ENCODE measurements at places on chromosomes 16 and 17.

DNA sequence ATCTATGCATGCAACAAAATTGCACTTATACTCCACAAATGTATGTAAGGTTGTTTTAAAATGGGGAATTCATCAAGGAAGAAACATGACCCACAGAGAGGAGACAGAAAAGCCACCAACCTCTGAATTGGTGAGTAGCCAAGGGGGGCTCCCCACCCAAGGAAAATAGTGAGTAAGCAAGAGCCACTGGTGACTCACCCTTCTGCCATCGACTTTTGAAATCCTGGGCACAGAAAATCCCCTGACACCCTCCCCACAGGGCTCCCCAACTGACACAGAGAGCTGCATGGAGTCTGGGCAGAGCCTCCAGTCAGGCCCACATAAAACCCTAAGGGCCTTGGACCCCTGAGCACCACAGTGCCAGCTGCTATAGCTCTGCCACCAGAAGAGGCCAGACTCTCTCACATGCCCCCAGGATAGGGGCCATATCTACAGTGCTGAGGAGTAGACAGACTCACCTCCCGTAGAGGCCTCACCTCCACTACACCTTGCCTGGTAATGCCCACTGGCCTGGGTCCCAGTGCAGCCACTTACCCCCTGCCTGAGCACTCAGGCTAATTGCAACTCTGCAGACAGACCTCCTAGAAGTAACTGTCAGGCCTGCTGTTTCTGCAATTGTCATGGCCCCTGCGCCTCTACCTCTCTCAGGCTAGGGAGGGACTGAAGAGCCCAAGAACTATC, 244.7 kb upstream of the WSB1 start:
- H3K36me3 ChIP-seq = no peaks in the 10 kb centered on the region
- peak; percentile 81 for ATAC-seq
- H3K27me3 ChIP-seq = peaks cover 23% of the 10 kb centered on the region
- H3K27ac ChIP-seq = no peak overlapping the region
- H3K4me3 ChIP-seq = no peak overlapping the region
- H3K4me1 ChIP-seq = no peaks in the 10 kb centered on the region

DNA sequence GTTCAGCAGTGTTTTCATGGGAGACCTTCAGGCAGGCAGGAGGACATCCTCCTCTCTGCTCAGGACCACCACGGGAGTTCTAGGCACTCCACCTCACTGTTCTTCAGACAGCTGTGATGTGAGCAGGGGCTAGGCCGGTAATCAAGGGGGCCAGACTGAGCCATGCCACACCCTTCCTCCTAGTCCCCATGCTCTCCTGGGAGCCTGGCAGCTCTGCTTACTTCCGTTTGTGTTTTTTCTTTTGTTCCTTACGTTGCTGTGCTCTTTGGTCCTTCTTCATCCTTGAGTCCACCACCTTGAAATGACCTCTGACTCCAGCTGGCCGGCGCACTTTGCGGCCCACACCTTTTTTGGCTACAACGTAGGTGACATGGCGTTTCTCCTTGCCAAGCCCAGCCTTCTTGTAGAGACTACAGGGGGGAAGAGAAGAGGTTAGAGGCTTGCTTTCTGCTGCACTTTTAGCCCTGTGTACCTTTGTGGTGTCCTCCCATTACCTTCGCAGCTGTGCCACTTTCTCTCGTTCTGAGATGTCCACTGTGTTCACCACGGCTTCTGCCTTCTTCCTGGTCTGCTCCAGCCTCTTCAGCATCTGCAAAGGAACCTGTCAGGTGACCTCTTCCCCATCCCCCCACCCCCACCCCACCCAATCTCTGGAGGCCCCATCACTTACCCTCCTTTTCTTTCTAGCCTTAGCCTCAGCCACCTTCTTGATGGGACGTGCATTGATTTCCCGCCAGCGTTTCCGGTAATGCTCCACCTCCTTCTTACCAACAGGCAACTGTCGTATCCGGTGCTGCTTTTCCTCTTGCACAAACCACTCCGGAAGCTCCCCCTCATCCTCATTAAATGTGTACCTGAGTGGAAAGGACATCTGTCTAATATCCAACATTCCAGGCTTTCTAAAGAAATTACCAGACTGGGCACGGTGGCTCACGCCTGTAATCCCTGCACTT, 7.4 kb upstream of the PSMC5 start:
- H3K4me1 ChIP-seq = peaks cover 19% of the 10 kb centered on the region
- H3K27me3 ChIP-seq = no peaks in the 10 kb centered on the region
- H3K27ac ChIP-seq = peak overlapping the region; percentile 71
- peak overlapping the region; percentile 38 for H3K4me3 ChIP-seq
- peaks cover 100% of the 10 kb centered on the region for H3K36me3 ChIP-seq
- peak; percentile 36 for ATAC-seq

DNA sequence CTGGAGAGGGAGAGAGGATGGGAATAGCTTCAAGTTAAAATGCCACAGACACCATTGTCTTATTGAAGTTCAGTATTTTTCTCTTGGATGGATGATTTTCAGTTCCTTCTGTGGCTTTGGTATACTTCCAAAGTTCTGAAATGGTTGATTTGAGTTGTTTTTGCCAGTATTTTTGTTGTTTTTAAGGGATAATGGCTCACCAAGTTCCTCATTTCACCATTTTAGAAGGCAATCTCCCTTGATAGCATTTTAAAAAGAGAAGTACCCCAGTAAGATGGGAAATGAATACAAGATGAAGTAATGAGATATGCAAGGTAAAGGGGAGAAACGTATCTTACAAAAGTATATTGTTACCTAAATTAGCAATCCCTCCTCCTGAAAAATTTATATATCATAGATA, 18.5 kb upstream of the SPDYE4 start:
- H3K4me3 ChIP-seq = no peak overlapping the region
- H3K36me3 ChIP-seq = no peaks in the 10 kb centered on the region
- peaks cover 23% of the 10 kb centered on the region for H3K27me3 ChIP-seq
- no peak for ATAC-seq

DNA sequence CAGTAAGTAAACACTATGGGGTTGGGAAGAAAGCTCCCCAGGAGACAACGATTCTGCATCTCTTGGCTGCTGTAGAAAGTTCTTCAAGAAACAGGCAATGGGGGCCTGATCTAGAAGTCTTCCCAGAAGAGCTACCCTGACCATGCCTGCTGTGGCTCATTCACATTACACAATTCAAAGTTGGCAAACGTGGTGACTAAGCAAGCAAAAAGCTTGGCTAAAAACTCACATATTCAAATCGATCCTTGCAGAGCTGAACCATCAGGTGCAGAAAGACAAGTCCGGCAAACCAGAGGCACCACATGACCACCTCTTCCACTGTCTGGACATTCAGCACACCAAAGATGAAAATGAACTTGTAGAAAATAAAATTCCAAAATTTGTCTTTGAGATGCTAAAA, 16.1 kb downstream of the AMFR start:
- ATAC-seq = no peak
- H3K27me3 ChIP-seq = no peaks in the 10 kb centered on the region
- H3K36me3 ChIP-seq = peaks cover 86% of the 10 kb centered on the region
- H3K4me3 ChIP-seq = no peak overlapping the region
- H3K27ac ChIP-seq = peak overlapping the region; percentile 18

DNA sequence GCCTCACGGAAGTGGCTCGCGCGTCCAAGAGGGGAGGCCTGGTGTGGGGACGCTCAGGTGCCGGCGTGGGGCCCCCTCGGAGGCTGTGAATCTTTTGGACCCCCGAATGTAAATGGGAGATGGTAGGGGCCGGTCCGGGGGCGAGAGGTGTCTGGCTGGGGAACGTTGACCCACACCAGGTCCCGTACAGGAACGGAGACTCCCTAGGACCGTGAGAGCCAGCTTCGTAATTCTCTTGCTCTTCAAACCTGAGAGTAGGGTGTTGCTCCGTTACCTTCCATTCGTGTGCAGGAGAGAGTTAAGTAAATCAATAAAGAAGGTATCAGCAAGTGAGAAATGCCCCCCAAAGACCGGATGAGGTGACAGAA, 481 bp downstream of the LYRM1 start:
- peak overlapping the region; percentile 98 for H3K27ac ChIP-seq
- peaks cover 62% of the 10 kb centered on the region for H3K4me1 ChIP-seq
- H3K36me3 ChIP-seq = peaks cover 59% of the 10 kb centered on the region
- H3K4me3 ChIP-seq = peak overlapping the region; percentile 88
- H3K27me3 ChIP-seq = no peaks in the 10 kb centered on the region

GRCh38 chr16:70526403-70526802, 2.8 kb downstream of the SF3B3 start:
- peaks cover 84% of the 10 kb centered on the region for H3K36me3 ChIP-seq
- no peaks in the 10 kb centered on the region for H3K27me3 ChIP-seq
- peak overlapping the region; percentile 100 for H3K4me3 ChIP-seq
- ATAC-seq = no peak

DNA sequence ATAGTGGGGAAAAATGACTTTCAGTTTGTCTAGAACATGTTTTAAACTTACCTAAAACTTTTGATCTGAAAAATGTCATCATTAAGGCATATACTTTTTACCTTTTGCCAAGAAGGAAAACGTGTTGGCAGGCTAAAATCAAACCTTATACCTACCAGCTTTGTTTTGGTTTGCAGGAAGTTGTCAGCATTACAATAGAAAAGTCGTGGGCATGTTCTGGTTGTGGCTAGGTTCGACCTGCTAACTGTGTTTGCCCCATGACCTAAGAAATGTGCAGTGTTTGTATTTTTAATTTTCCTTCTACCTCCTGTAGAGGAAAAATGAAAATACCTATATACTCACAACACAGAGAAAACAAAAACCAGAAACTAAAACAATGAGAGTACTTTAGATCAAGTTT, 13.0 kb downstream of the SKAP1 start:
- H3K36me3 ChIP-seq = peaks cover 47% of the 10 kb centered on the region
- peak; percentile 42 for ATAC-seq
- peak overlapping the region; percentile 87 for H3K27ac ChIP-seq
- H3K27me3 ChIP-seq = no peaks in the 10 kb centered on the region
- H3K4me1 ChIP-seq = peaks cover 52% of the 10 kb centered on the region

GRCh38 chr16:24493821-24494220, 45.5 kb upstream of the RBBP6 start:
- no peaks in the 10 kb centered on the region for H3K4me1 ChIP-seq

GRCh38 chr16:22139008-22139407, 23.3 kb upstream of the SDR42E2 start:
- no peak overlapping the region for H3K4me3 ChIP-seq
- peaks cover 4% of the 10 kb centered on the region for H3K27me3 ChIP-seq
- no peak overlapping the region for H3K27ac ChIP-seq
- H3K4me1 ChIP-seq = no peaks in the 10 kb centered on the region
- ATAC-seq = no peak

GRCh38 chr16:426115-426905, 861 bp downstream of the RAB11FIP3 start:
- no peaks in the 10 kb centered on the region for H3K27me3 ChIP-seq
- H3K4me3 ChIP-seq = peak overlapping the region; percentile 78
- peaks cover 14% of the 10 kb centered on the region for H3K36me3 ChIP-seq
- peaks cover 22% of the 10 kb centered on the region for H3K4me1 ChIP-seq

GRCh38 chr16:60206516-60206915, 1472.4 kb upstream of the GOT2 start:
- H3K4me3 ChIP-seq = no peak overlapping the region
- H3K27me3 ChIP-seq = no peaks in the 10 kb centered on the region
- no peaks in the 10 kb centered on the region for H3K4me1 ChIP-seq

- H3K27me3 ChIP-seq = no peaks in the 10 kb centered on the region
- no peaks in the 10 kb centered on the region for H3K36me3 ChIP-seq
- peaks cover 16% of the 10 kb centered on the region for H3K4me1 ChIP-seq
- peak; percentile 82 for ATAC-seq
- peak overlapping the region; percentile 13 for H3K27ac ChIP-seq
- H3K4me3 ChIP-seq = peak overlapping the region; percentile 7
Measured at GRCh38 chr16:2846511-2847310, 11.3 kb downstream of the PRSS22 start.

GRCh38 chr17:65855245-65855644, 293.8 kb upstream of the AXIN2 start:
- ATAC-seq = no peak
- no peak overlapping the region for H3K4me3 ChIP-seq
- no peaks in the 10 kb centered on the region for H3K36me3 ChIP-seq
- H3K27me3 ChIP-seq = peaks cover 4% of the 10 kb centered on the region

GRCh38 chr17:65902155-65902554, 289.8 kb downstream of the CEP112 start:
- H3K27ac ChIP-seq = no peak overlapping the region
- H3K36me3 ChIP-seq = no peaks in the 10 kb centered on the region
- ATAC-seq = no peak
- no peaks in the 10 kb centered on the region for H3K27me3 ChIP-seq
- no peaks in the 10 kb centered on the region for H3K4me1 ChIP-seq
- H3K4me3 ChIP-seq = no peak overlapping the region

- H3K36me3 ChIP-seq = no peaks in the 10 kb centered on the region
- H3K4me1 ChIP-seq = no peaks in the 10 kb centered on the region
- no peak overlapping the region for H3K4me3 ChIP-seq
- peaks cover 2% of the 10 kb centered on the region for H3K27me3 ChIP-seq
- H3K27ac ChIP-seq = no peak overlapping the region
Measured at GRCh38 chr16:70692130-70692872, 6.4 kb upstream of the MTSS2 start.

DNA sequence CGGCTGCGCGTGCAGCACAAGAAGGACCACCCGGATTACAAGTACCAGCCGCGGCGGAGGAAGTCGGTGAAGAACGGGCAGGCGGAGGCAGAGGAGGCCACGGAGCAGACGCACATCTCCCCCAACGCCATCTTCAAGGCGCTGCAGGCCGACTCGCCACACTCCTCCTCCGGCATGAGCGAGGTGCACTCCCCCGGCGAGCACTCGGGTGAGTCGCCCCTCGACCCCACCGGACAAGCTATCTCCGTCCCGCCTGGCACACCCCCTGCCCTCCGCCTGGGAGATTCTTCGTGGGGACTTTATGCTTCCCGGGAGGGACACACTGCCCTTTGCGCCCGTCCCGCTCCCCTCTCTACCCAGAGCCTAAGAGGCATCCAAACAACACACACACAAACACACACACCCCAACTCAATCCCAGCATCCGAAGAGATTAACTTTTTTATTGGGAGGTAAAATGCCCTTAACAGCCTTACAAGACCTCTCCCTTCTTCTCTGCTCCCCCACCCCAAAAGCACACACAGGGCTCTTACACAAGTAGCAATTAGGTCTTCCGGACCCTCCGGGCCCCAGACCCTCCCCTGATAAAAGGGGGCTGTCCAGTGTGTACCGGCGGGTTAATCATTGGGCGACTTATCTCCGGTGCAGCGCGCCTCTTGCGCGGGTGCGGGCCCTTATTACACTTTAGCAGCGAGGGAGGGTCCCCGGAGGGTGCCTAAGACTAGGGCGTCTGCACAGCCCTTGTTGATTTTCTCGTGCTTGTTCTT, 2.1 kb downstream of the SOX9 start:
- H3K4me3 ChIP-seq = no peak overlapping the region
- H3K27me3 ChIP-seq = peaks cover 57% of the 10 kb centered on the region
- no peak overlapping the region for H3K27ac ChIP-seq
- H3K36me3 ChIP-seq = no peaks in the 10 kb centered on the region
- ATAC-seq = no peak

- peaks cover 6% of the 10 kb centered on the region for H3K36me3 ChIP-seq
- ATAC-seq = no peak
- no peak overlapping the region for H3K4me3 ChIP-seq
- H3K4me1 ChIP-seq = peaks cover 6% of the 10 kb centered on the region
- no peak overlapping the region for H3K27ac ChIP-seq
Measured at GRCh38 chr17:79840269-79840988, 1.2 kb upstream of the CBX4 start.
